Iris pigment epithelial cell (primary cell): ENCODE measurements at places on chromosomes 3 and 15.

DNA sequence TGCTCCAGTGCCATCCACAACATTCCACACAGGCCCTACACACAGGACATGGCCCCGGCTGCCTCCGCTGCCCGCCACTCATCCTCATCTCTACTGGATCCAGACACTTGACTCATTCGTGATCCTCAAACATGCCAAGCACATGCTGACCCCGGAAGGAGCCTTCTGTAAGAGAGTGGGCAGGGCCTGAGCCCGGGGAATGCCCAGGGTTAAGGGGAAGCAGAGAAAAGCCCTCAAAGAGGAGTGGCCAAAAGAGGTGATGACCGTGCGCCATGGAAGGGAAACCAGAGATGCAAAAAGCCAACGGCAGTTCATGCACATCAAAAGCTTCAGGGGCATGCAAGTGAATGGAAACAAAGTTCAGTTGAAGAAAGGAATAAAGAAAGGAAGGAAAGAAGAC, 46.1 kb downstream of the RFTN1 start:
- DNase-seq = no peak

GRCh38 chr3:143139762-143140161, 20.2 kb downstream of the CHST2 start:
- peak; percentile 32 for DNase-seq

- peak; percentile 37 for DNase-seq
Observed at GRCh38 chr3:110234831-110235230, 836.8 kb upstream of the NECTIN3 start.

- no peak for DNase-seq
Observed at GRCh38 chr3:38332201-38332600, 14.4 kb upstream of the XYLB start.

GRCh38 chr15:40702077-40702476, 7.1 kb downstream of the RAD51 start:
- peak; percentile 18 for DNase-seq

GRCh38 chr3:188975600-188976314, 196.0 kb upstream of the TPRG1 start:
- DNase-seq = no peak

- no peak for DNase-seq
Observed at GRCh38 chr3:20572473-20572872, 386.5 kb upstream of the SGO1 start.

DNA sequence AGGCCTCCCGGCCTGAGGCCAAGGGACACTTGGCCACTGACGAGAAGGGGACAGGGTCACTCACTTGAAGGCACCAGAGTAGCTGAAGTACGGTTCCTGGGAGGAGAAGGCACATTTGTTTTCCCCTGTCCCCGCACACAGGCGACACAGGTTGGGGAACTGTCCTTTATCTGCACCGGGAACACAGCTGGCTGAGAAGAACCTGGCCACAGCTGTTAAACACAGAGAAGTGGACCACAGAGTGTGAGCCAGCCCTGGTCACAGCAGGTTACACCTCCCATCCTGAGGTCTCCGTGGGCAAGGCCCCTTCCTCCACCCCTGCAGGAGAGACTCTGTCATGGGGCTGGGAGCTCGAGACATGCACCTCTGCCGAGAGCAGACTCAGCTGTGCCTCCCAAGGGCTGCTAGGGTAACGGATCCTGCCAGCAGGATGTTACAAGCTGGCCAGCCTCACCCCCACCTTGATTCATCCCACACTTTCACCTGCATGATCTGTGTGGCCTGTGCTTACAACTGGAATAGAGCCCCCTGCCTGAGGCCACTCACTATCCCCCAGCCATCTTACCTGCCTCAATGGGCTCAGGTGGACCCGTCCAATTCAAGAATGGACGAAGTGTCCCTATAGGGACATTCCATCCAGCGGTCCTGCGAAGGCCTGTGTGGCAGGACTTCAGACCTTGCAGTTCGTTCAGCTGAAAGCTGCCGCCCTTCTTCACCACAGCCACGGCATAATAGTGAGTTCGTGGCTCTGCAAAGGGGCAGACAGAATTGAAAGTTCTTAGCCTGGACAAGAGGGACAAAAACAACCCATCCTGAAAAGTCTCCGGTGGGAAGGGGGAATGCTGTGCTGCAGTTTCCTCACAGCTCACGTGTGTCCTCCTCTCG, 9.2 kb downstream of the LTF start:
- DNase-seq = no peak

- no peak for DNase-seq
Observed at GRCh38 chr3:56971816-56972215, 88.6 kb upstream of the SPATA12 start.

DNA sequence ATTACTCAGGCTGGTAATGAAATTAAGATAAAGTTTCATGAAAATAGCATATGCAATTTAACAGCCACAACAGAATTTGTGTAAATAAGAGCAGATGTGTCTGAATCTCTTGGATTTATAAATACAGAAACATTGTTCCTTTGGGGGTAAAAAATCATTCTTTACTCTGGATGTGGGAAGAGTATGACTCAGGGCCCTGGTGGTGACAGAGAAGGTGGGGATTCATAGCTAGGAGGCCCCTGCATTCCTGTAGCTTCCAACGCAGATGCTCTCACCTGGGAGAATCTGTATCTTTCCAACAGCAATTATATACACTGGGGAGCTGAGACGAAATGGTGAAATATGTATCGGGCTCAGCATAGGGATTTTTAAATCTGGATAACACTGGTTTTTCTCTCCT, 167.6 kb upstream of the CADPS start:
- no peak for DNase-seq

GRCh38 chr3:38109580-38110313, 27.2 kb downstream of the ACAA1 start:
- DNase-seq = no peak

- DNase-seq = no peak
Observed at GRCh38 chr15:74470631-74471395, 9.9 kb upstream of the UBL7 start.

DNA sequence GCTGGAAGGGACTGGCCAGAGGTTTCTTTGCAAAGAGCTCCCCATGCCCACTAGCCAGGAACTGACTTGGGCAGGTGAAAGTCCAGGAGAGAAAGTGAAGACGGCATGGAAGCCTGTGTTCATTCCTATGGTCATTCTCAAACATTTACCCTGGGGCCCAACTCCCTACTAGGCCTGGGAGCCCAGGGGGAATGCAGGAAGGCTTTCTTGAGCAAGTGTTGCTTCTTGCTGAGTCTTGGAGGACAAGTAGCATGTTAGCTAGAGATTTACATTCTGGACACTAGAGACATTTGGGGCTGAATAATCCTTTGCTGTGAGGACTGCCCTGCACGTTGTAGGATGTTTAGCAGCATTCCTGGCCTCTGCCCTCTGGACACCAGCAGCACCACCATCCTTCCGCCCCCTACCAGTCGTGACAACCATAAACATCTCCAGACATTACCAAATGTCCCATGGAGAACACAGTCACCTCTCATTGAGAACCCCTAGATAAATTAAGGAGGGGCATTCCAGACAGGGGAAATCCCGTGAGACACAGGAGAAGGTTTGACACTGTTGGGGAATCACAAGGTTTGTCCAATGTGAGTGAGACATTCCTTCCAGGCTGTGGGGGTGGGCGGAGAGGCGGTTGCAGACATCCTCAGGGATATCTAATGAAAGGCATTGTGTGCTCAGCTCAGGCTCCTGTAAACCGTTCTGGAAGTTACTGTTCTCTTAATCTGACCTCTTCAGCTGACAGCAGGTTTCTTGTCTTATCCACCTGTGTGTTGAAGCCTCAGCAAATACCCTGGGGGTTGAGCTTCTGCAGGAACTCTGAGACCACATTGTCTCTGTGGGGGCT, 236.2 kb downstream of the TLE3 start:
- DNase-seq = peak; percentile 23

DNA sequence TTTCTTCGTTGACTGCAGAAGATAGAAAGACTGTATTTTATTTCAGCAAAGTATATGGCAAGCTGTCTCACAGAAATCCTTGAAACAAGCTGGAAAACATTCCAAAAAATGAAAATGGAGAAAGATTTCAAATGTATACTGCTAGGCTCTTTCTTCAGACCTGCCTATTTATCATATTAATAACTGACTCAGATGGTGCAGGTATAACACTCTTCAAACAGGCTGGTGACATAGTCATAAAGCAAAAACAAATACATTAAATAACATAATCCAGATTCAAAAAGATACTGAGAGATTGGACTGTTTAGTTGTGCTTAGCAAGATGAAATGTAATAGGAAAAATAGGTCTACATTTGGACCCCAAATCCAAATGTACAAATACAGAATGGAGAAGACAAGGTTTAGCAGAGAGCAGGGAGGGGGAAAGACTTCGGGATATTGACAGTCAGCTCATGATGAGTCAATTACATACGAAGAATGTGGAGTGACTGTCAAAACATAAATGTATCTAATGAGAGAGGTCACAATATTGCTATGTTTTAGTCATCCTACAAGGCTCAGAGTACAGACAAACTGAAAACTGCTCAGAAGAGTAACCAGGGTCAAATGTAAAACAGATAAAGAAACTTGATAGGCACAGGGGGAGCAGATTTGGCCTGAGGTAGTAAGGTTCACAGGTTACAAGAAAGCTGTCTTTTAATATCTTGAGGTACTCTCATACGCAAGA, 88.7 kb downstream of the DMXL2 start:
- DNase-seq = peak; percentile 12

- no peak for DNase-seq
Observed at GRCh38 chr15:91879158-91879557, 25.6 kb downstream of the SLCO3A1 start.

GRCh38 chr3:193704431-193704830, 111.4 kb downstream of the OPA1 start:
- no peak for DNase-seq

- no peak for DNase-seq
Observed at GRCh38 chr15:71143373-71144310, 28.4 kb downstream of the THSD4 start.

DNA sequence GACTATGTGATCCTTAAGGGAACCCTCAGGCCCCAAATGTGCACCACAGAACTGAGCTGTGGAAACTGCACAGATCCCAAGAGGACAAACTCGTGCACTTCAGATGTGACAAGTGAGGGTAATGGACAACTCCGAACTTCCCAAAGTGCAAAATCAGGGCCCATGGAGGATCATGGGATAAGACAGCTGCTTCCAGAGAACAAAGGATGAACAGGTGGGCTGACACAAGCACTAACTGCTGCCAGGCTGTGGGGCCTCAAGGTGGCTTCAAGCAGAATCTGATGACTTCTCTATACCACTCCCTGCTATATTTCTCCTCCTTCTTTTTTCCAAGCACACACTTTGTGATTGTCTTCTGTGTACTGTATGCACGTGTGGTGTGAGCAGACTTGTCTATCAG, 5.4 kb downstream of the TARS3 start:
- no peak for DNase-seq

DNA sequence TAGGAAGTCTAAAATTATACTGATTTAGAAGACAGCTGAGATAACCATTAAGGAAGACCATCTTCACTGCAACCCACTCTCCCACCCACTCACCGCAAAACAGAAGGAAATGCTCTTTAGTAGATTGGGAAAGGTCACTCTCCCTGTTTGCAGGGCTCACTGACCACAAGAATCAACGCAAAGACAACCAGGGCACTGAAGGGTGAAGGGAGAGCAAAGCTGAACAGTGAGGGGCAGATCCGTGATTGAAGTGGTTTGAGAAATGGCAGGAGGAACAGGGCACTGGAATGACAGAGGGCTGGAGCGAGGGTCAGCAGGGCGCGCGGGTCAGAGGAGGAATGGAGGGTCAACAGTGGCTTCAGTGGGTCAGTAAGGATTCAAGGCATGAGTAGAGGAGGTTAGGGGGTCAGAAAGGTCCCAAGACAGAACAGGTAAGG, 520 bp downstream of the MESD start:
- no peak for DNase-seq

- DNase-seq = no peak
Observed at GRCh38 chr3:98952404-98952803, 50.9 kb upstream of the DCBLD2 start.

DNA sequence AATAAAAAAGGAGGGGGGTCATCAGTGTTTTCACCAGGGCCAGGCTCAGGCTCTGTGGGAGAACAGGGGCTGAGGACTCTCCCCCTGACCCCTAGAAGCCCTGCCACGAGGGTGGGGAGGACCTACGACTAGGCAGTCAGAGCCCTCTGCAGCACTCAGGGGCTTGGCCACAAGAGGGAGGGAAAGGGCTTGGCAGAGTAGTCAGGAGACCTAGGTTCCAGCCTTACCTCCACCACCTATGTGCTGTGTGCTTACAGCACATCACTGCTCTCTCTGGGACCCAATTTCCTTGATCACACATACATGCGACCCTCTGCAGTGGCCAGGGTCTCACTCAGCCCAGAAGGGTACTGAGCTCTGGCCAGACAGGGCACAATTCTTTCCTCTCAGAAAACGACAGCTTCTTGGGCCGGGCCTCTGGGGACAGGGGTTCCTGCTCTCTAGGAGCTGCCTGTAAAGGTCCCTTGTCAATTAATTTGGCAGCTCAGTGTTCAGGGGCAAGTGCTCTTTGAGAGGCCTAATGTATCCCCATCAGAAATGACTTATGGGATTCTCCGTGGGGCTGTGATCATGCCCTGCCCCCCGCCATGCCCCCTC, 16.4 kb upstream of the SKIC8 start:
- DNase-seq = no peak

DNA sequence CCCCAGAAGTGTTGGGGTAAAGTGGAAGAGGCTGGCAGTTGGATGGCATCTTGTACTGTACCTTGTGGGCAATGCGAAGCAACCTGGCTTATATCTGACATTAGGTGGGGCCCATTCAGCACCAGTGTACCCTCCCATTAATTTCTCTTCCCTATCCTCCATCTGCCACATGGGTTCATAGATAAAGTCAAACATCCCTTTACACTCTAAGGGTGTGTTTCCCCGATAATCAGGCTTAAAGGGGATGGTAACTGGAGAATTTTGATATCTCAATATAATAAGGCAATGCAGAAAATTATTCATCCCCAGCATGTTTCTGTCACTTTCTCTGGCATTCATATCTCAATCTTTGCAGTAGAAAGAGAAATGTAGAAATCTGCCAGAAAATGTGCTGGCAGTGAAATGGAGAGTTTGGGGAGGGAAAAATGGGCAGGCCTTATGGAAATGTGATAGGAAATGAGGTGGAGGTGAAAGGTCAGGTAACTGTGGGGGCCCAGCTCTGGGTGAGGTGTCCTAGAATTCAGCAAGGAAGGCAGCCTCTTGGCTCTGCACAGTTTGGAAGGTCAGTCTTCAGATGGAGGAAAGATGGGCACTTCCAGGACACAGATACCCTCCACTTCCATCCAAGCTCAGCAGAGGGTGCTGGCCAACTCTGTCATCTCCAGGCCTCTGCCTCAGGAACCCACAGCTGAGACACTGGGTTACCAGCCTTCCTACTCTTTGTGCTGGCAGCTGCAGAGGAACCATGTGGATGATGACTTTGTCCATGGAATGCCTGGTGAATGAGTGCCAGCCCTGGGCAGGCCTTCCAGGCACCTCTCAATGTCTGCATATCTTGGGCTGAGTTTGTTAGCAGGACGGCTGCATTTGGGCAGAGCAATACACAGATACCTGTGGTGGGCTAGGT, 325.9 kb upstream of the CTDSPL start:
- no peak for DNase-seq

DNA sequence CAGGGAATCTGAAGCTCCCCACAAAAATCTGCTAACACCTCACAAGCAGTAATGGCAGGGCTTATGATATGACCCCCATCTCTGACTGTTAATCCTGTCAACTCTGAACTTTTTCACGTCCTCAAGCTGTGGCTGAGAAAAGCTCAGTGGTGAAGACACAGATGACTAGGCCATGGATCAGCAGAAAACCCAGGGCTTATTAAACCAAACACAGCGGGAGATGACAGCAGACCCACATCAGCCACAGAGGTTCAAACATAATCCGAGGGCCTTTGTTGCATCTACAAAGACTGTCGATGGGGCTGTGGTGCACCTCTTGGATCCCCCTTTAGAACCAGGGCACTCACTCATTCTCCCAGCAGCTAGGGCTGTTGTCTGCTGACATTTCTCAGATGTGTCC, 50.4 kb downstream of the GLB1 start:
- DNase-seq = no peak
